ENCODE measurements at places on chromosomes 1 and 21.

DNA sequence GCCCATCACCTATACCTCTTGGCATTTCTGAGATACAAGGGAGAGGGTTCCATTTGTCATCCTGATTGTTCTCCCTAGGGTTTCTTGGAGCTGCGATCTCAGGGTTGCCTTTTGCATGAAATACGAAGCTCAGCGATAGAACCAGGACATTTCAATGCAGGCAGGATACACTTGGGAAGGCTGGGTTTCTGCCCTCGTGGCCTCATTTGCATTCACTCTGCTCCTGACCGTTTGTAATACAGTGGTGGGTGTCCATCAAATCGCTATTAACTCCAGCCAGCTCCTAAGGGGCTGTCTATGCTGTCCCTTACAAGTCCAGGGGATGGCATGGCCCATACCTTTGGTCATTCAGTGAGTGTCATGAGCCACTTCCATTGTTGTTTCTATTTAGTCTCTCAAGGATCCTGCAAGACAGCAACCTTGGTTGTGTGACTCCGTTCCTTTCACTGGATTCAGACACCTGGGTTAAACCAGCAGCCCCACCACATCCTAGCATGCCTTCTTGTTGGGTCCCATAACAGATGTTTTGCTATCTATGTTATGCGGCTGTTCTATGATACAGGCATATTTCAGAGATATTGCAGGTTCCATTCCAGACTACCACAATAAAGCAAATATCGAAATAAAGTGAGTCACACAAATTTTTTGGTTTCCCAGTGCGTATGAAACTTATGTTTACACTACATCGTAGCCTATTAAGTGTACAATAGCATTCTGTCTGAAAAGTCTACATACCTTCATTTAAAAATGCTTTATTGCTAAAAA, 18.3 kb downstream of the KAZN start:
- DNase-seq, result no peak

DNA sequence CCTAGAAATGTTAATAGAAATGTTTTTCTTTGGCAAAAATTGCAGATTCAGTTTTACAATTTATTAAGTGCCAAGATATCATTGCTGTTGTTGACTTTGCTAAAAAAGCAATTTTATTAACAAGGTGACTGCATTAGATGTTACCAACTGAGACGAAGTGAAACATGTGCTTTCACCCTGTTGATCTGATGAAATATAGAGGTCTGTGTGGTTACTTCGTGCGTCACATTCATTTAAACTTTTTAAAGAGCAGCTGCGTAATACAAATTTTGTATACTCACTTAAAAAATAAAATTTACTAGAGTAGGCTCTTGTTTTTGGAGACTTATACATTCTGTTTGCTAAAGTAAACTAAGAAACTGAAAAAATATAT, 465.7 kb downstream of the USP25 start:
- DNase-seq, result no peak

- no peak for DNase-seq
These were observed 253.5 kb upstream of the ADAMTS5 start for GRCh38 chr21:27220416-27220815.

DNA sequence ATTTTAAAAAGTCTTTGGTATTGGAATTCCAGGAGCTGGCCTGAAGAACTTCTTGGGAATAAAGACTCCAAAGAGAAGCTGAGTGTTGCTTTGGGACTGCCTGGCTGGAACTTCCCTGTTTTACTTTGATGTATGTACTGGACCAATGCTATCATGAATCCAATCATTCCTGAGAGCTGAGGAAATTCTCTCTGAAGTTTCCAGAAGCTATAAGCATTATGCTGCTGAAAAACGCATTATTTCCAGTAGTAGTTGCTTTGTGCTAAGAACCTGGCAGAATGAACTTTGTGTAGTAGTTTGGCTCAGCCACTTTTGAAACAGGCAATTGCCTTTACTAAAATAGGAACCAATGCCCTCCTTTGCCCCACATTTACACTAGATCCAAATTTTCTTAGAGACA, 260.7 kb downstream of the HLX start:
- no peak for DNase-seq

- DNase-seq, result no peak
These were observed 20.7 kb upstream of the TRIM45 start for GRCh38 chr1:117142200-117142599.

DNA sequence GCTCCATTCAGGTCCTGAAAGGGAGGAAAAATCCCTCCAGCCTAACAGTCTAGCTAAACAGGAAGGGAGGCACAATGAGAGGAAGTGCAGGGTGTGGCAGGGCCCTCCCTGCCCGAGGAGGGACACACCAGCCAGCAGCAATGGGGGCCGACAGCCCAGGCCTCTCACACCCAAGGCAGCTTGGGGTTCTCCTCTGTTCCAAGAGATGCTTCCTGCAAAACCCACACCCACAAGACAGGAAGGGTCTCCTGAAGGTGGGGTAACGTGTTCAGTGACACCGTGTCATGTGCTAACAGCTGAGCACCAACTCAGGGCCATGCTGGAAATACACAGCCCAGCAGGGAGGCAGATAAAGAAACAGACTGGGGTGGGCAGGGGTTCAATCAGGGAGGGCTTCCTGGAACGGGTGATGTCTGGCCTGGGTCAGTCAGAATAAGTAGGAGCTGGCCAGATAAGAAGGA, 10.2 kb downstream of the ECE1 start:
- DNase-seq, result no peak

DNA sequence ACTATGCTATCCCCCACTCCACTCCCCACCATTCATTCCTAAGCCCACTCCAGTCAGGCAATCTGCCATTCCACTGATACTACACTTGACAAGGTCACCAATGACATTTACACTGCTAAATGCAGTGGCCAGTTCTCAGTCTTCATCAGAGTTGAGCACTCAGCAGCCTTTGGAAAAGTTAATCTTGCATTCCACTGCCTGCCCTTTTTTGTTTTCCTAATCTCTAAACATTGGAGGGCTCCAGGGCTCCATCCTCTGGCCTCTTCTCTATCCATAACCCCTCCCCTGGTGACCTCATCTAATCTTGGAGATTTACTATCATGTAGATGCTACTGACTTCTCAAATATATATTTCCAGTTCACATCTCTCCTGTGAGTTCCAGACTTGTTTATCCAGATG, 70.9 kb upstream of the S1PR1 start:
- no peak for DNase-seq

- DNase-seq, result no peak
These were observed 6.6 kb upstream of the NTPCR start for GRCh38 chr1:232943679-232944252.
